Hippocampal formation (tissue), 2 donors: ENCODE measurements at places on chromosomes 2 and 18.

GRCh38 chr2:24050041-24050979 is 769 bp downstream of the FKBP1B start:
- DNase-seq: no peak

- DNase-seq: no peak
These were observed 252.5 kb downstream of the SMAD2 start for GRCh38 chr18:47677952-47678351.

- no peak for DNase-seq
These were observed 63.2 kb downstream of the CCBE1 start for GRCh38 chr18:59633961-59634485.

- no peak for DNase-seq
These were observed 22.6 kb downstream of the PRKRA start for GRCh38 chr2:178428396-178428806.

DNA sequence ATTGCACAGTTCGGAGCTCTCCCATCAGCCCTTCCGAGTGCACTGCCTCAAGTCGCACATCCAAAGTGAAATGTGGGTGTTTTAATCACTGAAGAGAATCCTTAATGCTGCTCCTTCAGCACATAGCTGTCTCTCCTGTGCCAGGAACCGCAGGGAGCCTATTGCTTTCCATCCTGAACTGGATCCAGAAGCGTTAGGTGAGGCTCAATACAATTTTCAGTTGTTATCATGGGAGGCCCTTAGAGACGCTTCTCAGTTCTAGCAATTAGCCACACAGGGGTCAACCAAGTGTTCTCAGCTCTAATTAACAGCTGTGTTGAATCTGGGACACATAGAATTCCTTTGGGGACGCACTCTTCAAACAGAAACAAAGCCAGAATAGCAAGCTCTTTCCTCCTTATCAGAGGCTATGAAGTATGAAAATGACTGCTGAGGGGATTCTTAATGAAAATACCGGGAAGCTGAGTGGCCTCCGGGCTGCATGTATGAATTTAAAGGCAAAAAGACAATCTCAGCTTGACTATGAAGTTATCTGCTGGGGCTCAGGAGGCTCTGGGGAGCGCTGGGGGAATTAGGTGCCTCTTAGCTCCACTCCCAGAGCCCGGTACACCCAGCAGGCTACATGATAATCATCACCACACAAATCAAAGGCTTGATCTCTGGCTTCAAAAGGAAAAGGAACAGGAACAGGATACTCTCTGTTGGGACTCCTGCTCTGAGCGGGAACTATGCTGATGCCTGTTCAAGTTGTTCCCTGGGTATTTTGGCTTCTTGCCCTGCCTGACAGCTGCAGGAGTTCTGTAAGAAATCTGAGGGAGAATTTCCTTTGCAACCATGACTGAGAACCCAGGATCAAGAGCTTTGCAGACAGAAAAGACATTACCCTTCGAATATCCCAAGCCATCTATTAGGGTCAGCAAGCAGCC is 55.4 kb upstream of the NCOA1 start:
- peak; percentile 55 for DNase-seq

GRCh38 chr2:164538240-164538866 is 82.9 kb downstream of the GRB14 start:
- DNase-seq: peak; percentile 37

GRCh38 chr2:43136876-43137275 is 89.5 kb downstream of the ZFP36L2 start:
- no peak for DNase-seq

DNA sequence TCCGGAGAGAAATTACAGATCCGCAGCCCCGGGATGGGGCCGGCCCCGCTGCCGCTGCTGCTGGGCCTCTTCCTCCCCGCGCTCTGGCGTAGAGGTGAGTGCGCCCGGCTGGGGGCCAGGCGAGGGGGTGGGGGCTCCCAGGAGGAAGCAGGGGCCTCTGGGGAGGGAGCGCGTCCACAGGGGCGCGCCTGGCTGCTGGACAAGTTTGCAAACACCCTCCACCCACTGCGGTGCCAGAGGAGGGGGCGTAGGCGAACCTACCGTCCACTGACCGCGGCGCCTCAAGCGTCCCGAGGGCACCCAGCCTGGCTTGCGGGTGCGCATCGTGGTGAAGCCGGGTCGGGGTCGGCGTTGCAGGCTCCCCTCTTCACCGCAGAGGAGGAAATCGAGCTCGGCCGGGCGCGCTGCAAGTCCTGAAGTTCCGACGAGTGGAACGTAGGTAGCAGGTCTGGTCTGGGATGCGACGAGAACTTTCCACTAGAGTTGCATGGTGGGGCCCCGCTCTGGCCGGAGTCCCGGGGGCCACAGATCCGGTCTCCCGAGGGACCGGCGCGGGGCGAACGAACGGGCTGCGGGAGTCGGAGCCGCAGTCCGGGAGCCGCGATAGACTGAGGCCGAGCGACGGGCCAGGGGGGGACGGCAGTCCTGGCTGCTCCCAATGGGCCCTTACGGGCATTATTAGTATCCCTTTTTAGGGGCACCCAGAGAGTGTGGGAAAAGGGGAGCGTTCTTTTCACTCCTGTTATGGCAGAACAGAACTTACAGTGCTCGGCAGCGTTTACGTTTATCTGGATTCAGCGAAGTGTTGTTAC is 502 bp downstream of the MERTK start:
- no peak for DNase-seq

- no peak for DNase-seq
These were observed 57.4 kb downstream of the GATA6 start for GRCh38 chr18:22226801-22227200.

DNA sequence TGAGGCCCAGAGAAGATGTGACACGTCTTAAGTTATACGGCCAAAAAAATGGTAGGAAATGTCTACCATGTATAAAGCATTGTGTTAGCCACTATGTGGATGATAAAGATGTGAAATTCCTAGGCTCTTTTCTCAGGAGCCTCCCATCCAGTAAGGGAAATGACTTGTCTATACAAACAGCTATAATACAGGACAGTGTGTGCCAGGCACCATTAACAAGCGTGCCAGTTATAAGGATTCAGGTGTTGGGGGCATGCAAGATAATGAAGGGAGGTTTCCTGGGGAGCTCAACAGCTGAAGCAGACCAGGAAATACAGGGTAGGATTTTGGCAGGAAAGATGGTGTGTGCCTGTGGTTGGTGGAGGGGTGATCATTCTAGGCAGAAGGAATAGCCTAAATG is 37.6 kb downstream of the ALPK2 start:
- DNase-seq: no peak

DNA sequence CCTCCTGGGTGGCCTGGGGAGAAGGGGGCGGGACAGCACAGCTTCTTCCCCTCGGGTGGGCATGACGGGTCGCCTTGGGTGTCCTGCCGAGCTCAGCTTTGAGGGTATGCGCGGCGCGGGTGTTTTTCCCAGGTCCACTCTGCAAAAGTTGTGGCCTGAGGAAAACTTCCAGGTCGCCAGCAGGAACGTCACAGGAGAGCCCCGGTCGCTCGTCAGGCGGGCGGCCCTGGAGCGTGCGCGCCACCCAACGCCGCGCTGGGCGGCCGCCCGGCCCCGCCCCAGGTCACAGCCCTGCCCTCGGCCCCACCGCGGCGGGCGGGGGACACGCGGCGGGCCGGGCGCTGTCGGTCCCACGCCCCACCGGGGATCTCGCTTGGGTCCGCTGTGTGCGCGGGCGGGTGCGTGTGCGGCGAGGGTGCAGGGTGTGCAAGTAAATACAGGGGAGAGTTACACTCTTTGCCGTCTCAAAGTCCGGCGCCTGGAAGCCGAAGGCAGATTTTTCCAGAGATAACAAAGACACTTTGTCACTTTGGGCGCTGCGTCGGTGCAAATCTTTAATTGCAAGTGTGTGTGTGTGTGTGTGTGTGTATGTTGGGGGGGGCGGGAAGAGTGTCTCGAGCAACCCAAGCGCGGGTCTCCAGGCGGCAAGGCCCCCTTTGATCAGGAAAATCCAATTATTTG is 616 bp upstream of the SP5 start:
- DNase-seq: no peak

GRCh38 chr2:39264733-39265132 is 21.0 kb upstream of the CDKL4 start:
- DNase-seq: no peak

DNA sequence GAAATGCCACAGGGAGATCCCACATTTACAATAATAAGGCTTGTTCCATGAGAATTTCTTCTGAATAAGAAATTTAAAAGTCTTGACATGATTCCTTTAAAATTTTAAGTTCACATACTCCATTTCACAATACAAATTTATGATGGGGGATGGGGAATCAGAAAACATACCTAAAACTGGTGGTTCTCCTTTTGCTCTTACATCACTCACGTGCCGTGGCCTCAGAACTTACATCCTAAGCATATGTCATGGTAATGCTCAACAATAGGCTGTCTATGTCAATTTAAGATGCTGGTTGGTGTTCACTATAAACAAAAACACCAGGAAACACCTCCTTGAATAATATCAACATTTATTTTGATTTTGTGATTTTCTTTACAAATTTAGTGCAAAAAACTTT is 12.8 kb downstream of the UPP2 start:
- no peak for DNase-seq

- no peak for DNase-seq
These were observed 161.4 kb downstream of the TRABD2A start for GRCh38 chr2:84719434-84719833.

- DNase-seq: no peak
These were observed 1.5 kb upstream of the INHBB start for GRCh38 chr2:120344214-120344975.
